HS-5 (cell line): ENCODE measurements at places on chromosomes 5 and 9.
A peak's percentile ranks its signal among the peaks of the same experiment; 100 is the strongest.

- DNase-seq: no peak
Measured at GRCh38 chr9:5629312-5630080, 589 bp downstream of the RIC1 start.

- DNase-seq: no peak
Measured at GRCh38 chr5:22710660-22711059, 142.5 kb downstream of the CDH12 start.

DNA sequence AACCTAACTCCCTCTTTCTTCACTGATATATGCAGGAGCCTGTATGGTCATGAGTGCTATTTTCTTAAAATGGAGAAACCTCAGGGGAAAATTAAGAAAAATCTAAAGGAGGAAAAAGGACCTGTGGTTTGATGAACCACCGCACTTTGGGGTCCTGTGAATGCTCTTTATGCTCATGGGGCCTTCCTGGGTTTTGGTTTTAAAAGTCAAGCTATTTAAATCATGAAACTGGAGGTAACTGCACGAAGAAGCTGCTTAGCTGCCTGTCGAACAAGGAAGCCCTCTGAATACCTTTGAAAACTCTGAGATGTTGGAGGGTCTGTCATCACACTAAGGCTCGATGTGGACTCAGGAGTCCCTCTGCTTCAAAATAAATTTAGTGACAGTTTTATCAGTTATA, 564.5 kb upstream of the ADAMTS16 start:
- DNase-seq: no peak

GRCh38 chr9:131636593-131636992, 91.3 kb downstream of the PRRT1B start:
- DNase-seq: no peak

- DNase-seq: no peak
Measured at GRCh38 chr5:68730979-68731654, 362.7 kb upstream of the SLC30A5 start.

DNA sequence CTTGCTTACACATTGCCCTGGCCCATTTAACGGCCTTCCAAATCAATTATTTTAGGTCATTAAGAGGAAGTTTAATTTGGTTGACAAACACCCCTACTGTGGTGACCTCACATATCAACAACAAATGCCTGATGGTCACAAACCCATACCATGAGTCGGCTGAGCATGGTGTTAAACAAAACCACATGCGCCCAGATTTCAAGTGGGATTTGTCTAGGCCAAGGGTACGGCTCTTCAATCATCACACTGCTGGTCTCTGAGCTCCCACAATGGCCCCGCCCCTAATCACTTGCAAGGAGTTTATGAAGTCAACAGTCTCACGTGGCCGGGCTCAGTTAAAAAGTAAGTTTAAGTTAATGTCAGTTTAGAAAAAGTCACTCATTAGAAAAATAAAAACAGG, 243.8 kb downstream of the CRB2 start:
- no peak for DNase-seq

- no peak for DNase-seq
Measured at GRCh38 chr5:38641003-38641402, 84.6 kb upstream of the LIFR start.

GRCh38 chr5:167051402-167051768, 1240.1 kb upstream of the WWC1 start:
- DNase-seq: no peak

DNA sequence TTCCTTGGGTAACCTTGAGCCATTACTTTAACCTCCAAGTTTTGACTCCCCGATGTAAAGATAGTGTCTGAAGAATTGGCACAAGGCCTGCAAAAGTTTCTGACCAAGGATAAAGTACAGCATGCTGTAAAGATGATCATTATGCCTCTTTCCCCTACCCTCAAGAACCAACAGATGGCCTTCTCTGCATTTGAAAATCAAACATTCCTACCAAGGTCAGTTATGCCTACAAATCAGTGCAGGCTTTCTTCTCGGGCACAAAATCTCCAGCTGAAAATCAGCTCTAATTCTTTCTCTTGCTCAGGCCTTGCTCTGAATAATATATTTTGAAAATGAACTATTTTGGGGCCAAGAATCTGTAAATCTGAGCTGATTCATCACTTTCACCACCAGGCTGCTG, 59.7 kb downstream of the PPP2R2B start:
- DNase-seq: no peak

DNA sequence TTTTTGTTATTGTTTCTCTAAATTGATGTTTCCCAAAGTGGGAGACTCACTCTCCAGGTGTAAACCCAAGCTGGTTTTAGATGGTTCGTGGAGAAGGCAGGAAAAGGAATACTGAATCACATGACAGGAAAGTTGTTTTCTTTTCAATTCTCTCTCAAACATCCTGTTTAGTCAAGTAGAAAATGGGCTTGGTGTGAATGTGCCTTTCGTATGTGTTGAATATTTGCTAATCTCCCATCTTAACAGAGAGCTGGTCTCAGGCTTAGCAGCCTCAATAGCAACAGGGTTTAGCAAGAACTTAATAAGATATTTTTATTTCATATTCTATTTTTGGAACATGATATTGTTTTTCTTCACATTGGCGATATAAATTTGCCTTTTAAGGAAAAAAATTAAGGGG, 119.7 kb downstream of the INSYN2B start:
- DNase-seq: no peak

DNA sequence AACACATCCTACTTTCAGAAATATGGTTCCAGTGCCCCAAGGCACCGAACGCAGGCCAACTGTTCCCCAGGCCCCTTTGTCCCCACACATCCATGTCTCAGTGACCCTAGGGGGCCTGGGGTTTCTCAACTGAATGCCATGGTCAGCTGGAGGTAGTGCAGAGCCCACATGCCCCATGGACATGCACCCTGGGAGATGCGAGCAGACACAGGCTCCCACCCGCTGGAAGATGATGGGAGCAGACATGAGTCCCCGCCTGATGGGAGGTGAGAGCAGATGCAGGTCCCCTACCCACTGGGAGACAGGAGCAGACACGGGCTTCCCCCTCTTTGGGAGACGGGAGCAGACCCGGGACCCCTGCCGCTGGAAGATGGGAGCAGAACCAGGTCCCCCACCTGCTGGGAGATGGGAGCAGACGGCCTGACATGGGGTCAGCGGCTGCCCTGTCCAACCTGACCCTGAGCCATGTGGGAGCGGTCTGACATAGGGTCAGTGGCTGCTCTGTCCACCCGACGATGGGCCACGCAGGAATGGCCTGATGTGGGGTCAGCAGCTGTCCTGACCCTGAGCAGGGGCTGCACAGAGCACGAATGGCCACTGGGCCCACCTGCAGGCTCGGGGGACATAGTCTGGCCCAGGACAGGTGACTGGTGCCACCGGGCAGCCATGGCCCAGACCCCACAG, 18.4 kb downstream of the ZDHHC11B start:
- no peak for DNase-seq

GRCh38 chr9:69885931-69886330, 65.3 kb downstream of the CFAP95 start:
- DNase-seq: no peak

GRCh38 chr5:142981886-142982820, 212.0 kb downstream of the ARHGAP26 start:
- DNase-seq: peak; percentile 82

- peak; percentile 25 for DNase-seq
Measured at GRCh38 chr5:72599519-72600370, 92.5 kb upstream of the ZNF366 start.

- DNase-seq: no peak
Measured at GRCh38 chr5:65830856-65831255, 95.5 kb upstream of the ERBIN start.

DNA sequence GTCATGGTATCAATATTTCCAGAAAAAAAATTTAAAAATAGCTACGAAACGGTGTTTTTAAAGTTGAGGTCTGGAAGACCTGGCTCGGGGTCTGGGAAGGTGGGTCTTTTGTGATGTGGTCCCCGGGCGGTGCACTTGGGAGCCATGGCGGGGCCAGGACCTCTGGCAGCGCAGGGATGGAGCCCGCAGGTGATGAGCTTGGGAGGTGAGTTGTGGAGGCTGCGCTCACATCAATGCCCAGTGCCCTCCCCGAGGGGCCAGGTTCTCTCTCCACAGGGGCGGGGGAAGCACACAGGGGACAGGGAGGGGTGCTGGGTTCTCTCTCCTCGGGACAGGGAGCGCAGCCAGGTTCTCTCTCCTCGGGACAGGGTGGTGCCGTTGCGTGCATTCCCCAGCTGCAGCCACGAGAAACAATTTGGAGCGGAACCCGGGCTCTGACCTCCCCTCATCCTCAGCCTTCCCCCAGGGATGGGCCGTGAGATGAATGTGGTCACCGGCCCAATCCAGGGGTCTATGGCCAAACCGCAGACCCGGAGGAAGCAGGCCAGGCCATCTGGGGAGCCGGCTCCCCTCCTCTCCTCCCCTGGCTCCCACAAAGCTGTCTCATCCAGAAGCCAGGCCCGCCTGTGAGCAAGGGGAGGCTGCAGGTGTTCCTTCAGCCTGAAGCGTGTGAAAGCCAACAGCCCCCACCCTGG, 25.8 kb downstream of the DBH start:
- DNase-seq: no peak

DNA sequence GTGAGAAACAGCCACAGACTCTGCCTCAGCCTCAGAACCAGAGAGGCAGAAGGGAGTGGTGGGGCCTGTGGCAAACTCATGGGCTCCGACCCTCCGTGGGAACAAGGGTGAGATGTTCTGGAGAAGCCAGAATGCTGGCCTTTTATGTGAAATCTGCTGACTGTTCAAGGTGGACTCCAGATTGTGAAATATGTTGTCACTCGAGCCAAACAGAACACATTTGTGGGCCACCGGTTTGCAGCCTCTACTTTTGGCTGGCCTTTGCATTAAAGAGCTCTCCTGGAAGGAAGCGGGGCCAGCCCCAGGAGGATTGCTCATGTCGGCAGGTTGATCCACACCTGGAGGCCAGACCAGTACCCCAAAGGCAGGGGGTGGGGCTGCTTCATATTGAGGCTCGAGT, 62.4 kb downstream of the ERGIC1 start:
- DNase-seq: no peak

GRCh38 chr5:60788863-60789513, 55.1 kb downstream of the ELOVL7 start:
- DNase-seq: no peak

DNA sequence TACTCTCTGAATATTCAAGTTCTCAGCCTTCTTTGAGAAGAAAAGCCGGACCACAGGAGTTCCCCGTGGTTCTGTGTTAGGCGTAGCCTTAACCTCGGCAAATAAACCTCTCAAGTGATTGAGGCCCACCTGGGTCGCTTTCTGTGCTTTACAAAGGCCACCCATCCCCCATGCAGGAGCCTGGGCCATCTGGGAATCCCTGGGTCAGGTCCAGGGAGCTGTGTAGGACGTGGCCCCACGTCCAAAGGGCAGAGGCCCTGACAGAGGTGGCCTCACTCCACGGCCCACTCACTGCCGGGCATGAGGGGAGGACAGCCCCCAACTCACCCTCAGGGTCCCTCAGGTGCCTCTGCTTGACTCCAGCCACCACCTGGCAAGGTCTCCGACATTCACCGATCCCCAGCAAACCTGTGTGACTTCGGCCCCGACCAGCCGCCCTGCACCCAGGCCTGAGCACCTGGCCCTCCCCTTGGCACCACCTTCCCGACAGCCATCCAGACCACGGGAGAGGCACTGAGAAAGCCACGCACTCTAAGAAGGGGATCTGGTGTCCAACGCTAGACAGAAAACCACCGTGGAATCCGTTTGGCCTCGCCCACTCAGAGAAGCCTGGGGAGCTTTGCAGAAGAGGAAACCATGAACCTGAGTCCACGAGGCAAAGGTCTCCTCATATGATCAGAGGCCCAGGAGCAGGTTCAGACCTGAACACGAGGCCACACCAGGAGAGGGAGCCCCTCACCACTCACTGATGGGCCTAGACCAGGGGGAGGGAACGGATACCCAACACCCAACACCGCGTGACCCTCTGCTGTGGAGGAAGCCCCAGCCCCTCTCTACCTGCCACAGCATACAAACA, 4.5 kb downstream of the SLC12A7 start:
- no peak for DNase-seq

- DNase-seq: no peak
Measured at GRCh38 chr5:129691220-129691619, 56.7 kb upstream of the MINAR2 start.

GRCh38 chr5:143772621-143773020, 39.3 kb upstream of the HMHB1 start:
- no peak for DNase-seq

DNA sequence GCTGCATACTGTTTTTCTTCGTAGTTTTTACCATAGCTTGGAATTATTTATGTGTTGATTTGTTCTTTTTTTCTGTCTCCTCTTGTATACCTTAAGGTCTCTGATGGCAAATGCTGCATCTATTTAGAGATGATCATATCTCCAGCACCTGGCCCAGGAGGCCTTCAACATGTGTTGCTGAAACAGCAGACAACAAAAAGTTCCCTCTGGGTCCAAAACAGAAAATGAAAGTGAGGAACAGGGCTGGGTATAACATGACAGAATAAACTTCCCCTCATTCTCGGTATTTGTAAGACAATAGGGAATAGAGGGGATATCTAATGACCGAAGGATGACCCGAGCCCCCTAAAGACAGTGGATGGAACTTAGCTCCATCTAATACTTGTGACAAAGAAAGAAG, 22.7 kb upstream of the PCSK1 start:
- no peak for DNase-seq

DNA sequence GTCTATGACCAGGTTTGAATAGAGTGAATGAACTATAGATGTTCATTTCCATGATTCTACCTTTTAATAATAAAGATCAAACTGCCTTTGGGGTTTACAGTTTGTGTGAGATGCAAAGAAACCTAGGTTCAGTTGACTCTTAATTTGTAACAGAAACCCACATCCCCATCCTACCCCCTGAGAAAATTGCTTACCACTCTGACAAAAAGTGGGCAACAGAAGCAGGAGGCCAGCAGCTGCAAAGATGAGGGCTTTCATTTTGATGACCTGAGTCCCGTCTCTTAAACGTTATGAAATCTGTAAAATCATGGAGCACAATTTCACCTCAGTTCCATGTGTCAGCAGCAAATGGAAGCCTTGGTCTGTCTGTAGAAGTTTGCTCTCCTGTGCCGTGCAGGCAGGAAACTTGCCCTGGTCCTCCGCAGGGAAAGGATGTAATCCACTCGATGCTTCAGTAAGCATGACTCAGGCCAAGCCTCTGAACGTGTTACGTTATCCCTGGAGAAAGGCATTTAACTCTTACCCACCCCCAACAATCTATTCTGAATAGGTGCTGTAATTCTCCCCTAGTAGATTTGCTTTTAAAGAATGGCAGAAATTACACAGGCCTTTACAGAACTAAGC, at the start of gene F2RL2:
F2RL2 (minus strand) TSS at position 431 of the 624 bp plus-strand sequence; CDS start at position 258, 173 bp downstream.
- no peak for DNase-seq

- DNase-seq: no peak
Measured at GRCh38 chr5:161481922-161482321, 64.6 kb downstream of the GABRB2 start.

- no peak for DNase-seq
Measured at GRCh38 chr5:2833556-2833955, 82.1 kb upstream of the IRX2 start.

GRCh38 chr9:87890837-87891236, 8.2 kb downstream of the SPATA31E1 start:
- no peak for DNase-seq

DNA sequence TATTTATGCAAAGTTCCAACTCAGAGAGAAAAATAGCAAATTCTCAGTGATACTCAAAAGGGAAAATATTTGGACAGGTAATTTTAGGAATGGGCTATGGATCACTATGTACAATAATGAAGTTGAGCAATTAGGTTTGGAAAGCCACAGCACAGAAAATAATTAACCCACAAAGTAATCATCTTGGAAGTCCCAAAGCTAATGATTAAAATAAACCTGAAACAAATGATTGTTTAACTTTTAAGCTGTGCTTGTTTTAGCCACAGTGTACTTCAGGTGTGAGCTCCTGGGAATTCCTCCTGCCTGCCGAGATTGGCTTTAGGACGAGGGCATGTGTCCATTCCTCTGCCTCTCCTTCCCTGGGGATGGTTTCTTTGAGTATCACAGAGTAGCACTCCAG, 403.9 kb downstream of the ZSWIM6 start:
- DNase-seq: no peak
